ENCODE measurements at places on chromosomes 3 and 15.

DNA sequence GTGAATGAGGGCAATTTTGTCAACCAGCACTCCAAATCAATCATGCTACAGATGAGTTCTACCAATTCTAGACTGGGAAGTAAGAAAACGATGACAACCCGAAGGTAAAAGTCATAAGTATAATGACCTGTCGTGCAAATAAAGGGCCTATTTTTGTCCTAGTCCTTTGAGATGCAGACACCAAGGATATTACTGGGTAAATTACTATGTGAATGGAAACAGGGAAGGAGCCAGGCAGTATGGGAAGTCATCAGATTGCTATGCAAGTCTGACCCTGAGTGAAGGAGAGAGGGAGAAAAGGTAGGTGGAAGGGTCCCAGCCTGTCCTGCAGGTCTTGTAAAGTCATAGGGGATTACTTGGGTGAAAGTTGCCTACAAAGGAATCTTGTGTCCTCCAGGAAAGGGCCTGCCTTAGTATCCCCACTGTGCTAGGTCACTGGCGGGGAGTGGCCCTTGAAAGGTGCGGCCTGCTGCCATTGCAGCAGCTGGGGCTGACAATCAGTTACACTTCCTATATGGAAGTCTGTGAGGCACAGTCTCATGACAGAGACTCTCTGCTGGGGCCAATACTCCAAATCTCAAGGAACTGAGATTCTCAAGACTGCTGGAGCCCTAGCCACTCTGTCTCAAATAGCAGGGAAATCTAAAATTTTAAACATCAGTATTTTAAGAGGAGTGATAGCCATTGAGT, 149.9 kb upstream of the SLC2A2 start:
- DNase-seq = no peak

DNA sequence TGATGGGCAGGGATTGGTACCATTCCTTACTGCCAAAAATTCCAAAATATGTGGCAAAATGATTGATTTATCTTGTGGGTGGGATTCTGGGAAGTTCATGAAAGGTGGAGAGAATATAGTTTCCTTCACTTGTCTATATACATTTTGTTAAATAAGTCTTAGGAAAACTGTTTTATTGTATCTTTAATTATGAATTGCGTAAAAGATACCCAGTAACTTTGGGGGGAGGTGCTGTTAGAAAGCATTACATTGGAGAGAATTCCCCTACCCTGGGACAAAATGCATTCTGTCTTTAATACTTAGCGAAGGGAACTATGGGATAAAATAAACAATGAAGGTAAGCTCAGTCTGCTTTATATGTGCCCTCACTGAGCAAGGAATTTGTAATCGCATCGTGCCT, 4.6 kb downstream of the SETD5 start:
- DNase-seq = no peak

GRCh38 chr3:179882292-179882691, 154.4 kb downstream of the PEX5L start:
- DNase-seq = peak; percentile 56

GRCh38 chr3:105868431-105868741, 426 bp downstream of the CBLB start:
- DNase-seq = no peak

- no peak for DNase-seq
These were observed 29.5 kb upstream of the SNRK start for GRCh38 chr3:43256714-43257461.

Measured in iPS DF 19.7 (cell line).